Activated CD8-positive, alpha-beta memory T cell treated with anti-CD3 and anti-CD28 coated beads, Interleukin-2, amount 10 ng/mL, durations not matched to agents 7 days and 5 days (primary cell): ENCODE measurements at places on chromosomes 6 and 20. TPM values are rescaled to one million over a fixed set of nuclear protein-coding genes. Genes with fewer than 3 reads are reported as not detected.

DNA sequence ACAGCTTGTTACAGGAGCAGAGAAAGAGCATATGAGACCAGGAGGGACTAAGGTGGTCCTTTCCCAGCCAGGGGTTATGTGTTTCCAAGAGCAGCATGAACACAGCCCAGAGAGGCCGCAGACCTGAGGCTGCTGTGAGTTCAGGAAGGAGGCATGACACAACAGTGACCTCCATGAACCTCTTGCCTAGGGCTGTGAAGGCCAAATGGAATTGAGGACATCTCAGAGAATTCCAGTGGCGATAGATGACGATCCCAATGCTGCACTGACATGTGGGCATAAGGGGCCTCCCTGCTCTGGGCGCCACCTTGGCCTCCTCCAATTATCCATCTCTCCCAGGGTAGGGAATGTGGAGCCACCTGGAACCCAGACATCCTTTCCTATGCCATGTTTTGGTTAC is 79.9 kb upstream of the FUCA2 start:
- no peaks in the 10 kb centered on the region for H3K4me1 ChIP-seq
- H3K27ac ChIP-seq: no peak overlapping the region
- no peak for DNase-seq
- H3K27me3 ChIP-seq: no peaks in the 10 kb centered on the region
- no peak overlapping the region for H3K4me3 ChIP-seq

- no peak overlapping the region for H3K4me3 ChIP-seq
- no peaks in the 10 kb centered on the region for H3K36me3 ChIP-seq
- H3K4me1 ChIP-seq: no peaks in the 10 kb centered on the region
These were observed 152.4 kb downstream of the THBS2 start for GRCh38 chr6:169101036-169101805.

GRCh38 chr6:33854572-33855030 is 50.8 kb upstream of the MLN start:
- no peak overlapping the region for H3K27ac ChIP-seq
- peaks cover 41% of the 10 kb centered on the region for H3K4me1 ChIP-seq
- H3K27me3 ChIP-seq: peaks cover 45% of the 10 kb centered on the region
- no peak for DNase-seq
- no peaks in the 10 kb centered on the region for H3K36me3 ChIP-seq

GRCh38 chr6:157909282-157909664 is 72.4 kb upstream of the SYNJ2 start:
- H3K36me3 ChIP-seq: peaks cover 25% of the 10 kb centered on the region
- no peak overlapping the region for H3K4me3 ChIP-seq
- no peak for DNase-seq
- H3K27me3 ChIP-seq: no peaks in the 10 kb centered on the region
- H3K27ac ChIP-seq: no peak overlapping the region

DNA sequence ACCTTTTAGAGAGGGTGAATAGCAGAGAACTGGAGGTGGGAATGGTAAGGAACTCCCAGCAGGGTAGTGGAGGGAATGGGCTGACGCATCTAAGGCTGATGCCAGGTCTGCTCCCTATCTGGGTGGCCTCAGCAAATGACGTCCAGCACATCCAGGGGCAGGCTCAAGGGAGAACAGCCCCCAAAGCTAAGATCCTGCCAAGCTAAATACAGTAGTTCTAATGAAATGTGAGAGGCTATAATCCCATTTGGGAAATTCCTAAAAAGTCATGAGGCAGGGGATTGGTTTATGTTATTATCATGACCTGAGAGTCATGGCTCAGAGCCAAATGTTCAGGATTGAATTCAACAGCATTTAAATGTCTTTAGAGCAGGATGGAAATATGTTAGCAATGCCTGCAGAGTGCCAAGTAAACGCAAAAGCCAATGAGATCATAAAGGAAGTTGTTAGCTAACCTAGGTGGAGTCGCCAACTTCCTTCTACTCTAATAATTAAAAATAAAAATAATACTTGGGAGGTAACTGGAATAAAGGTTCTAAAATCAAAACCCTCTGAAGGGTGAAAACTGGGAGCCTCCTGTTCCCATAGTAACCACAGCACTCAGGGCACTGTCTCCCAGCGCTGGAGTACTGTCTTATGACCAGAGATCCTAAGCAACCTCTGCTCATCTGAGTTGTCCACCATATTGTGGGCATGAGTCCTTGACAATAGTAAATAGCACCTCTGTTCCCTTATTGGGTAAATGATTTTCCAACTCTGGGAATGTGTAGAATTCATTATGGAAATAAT is 34.8 kb downstream of the IYD start:
- no peaks in the 10 kb centered on the region for H3K4me1 ChIP-seq
- peaks cover 1% of the 10 kb centered on the region for H3K36me3 ChIP-seq
- H3K4me3 ChIP-seq: no peak overlapping the region
- no peak for DNase-seq
- no peak overlapping the region for H3K27ac ChIP-seq

- H3K27me3 ChIP-seq: no peaks in the 10 kb centered on the region
- no peaks in the 10 kb centered on the region for H3K36me3 ChIP-seq
- DNase-seq: no peak
These were observed 85.7 kb downstream of the GJA1 start for GRCh38 chr6:121521164-121521555.

DNA sequence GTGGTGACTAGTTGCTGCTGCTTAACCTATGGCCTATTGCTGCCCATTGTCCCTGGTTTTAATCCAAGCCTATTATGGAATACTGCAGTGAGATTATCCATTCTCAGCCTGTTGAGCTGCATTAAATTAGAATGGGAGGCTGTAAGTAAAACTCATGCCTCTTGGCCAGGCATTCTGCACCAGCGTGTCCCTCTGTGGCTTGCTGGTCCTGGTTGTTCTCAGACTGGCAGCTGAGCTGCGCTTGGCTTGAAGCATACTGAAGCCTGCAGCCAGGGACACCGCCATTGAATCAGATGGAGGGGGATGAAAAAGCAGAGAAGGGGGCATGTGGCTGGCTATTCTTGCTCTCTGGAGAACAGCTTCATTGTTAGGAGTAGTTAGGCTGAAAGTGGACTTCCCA is 15.6 kb downstream of the LRRN4 start:
- no peaks in the 10 kb centered on the region for H3K27me3 ChIP-seq
- H3K36me3 ChIP-seq: peaks cover 45% of the 10 kb centered on the region
- H3K27ac ChIP-seq: no peak overlapping the region
- peaks cover 10% of the 10 kb centered on the region for H3K4me1 ChIP-seq
- no peak for DNase-seq

GRCh38 chr20:39524371-39524911 is 562.3 kb downstream of the DHX35 start:
- DNase-seq: no peak
- no peaks in the 10 kb centered on the region for H3K27me3 ChIP-seq
- H3K4me1 ChIP-seq: no peaks in the 10 kb centered on the region
- H3K27ac ChIP-seq: no peak overlapping the region

Gene SRSF3
- total RNA-seq: 416 TPM
